ENCODE measurements at places on chromosomes 12 and 14.
A peak's percentile ranks its signal among the peaks of the same experiment; 100 is the strongest.

DNA sequence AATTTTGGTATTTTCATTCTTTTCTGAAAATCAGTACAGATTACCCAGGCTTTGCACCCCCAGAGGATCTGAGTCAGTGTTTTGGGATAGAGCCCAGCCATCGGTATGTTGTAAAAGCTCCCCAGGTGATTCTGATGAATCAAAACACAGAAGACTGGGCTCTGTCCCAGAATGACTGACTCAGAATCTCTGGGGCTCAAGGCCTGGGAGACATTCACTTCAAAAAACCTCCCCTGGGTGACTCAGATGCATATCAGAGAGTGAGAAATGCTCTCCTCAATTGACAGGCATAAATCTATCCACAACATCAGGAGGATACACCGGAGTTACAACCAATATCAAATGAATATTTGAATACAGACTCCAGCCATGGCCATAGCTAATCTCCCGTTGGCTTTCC is 32.6 kb downstream of the SLC35F4 start:
- no peak for DNase-seq

- DNase-seq, result no peak
These were observed 163.1 kb upstream of the TMPO start for GRCh38 chr12:98352218-98352811.

DNA sequence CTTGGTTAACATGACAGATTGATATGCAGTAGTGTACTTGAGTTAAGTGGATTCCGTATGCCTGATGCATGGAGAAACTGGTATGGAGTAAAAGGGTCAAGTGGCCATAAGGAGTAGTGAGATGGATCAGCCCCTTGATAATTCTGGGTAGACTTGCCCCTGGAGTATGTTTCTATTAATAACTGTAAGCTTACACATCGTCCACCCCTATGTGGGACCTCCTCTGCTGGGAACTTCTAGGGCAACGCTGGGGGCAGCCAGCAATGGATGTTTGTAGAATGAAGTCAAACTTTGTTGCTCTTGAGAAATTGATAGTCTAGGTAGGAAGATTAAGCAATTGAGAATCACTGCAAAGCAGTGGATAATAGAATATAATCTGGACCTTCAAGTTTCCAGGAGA is 3.5 kb downstream of the C12orf75 start:
- no peak for DNase-seq

GRCh38 chr14:51881636-51882035 is 21.2 kb downstream of the GNG2 start:
- no peak for DNase-seq

- DNase-seq, result no peak
These were observed 15.2 kb upstream of the PRKAG1 start for GRCh38 chr12:49033611-49034285.

GRCh38 chr12:2332947-2333346 is 280.2 kb downstream of the CACNA1C start:
- DNase-seq, result no peak

- no peak for DNase-seq
These were observed 68.0 kb upstream of the MAX start for GRCh38 chr14:65170318-65170717.

- DNase-seq, result no peak
These were observed 134.3 kb downstream of the PLXNC1 start for GRCh38 chr12:94282675-94283074.

DNA sequence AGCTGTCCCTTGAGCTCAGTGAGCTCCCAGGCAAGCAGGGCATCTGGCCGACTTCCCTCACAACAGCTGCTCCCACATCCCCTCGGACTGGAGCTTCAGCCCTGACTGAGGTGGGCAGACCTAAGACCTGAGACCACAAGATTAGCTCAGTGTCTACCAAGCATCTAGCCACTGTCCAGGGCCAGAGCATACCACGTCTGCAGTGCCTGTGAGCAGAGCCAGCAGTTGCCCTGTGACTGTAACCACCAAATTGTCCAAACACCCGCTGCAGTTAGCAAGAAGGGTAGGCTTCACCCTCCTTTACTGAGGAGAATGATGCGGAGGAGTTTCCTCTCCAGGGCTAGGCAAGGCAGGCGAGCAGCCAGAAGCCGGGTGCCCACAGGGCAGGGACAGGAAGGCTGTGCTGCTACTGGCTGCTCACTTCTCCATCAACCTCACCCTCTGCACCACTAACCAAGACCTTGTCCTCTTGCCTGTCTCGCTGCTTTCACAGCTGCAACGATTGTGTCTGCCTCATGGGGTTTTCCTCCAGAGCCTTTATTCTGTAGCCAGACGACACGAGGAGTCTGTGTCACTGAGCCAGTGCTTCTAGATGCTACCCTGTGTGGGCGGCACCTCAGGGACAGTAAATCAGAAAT is 53.9 kb downstream of the ANAPC7 start:
- peak; percentile 15 for DNase-seq

- no peak for DNase-seq
These were observed 25.1 kb upstream of the WNK1 start for GRCh38 chr12:727321-727720.

GRCh38 chr12:101616027-101616494 is 21.3 kb downstream of the MYBPC1 start:
- DNase-seq, result no peak
